CD4-positive, alpha-beta T cell treated with Interleukin-12 subunit alpha and Interleukin-12 subunit beta, for 1 hour (primary cell): ENCODE measurements at places on chromosomes 1 and 21.

DNA sequence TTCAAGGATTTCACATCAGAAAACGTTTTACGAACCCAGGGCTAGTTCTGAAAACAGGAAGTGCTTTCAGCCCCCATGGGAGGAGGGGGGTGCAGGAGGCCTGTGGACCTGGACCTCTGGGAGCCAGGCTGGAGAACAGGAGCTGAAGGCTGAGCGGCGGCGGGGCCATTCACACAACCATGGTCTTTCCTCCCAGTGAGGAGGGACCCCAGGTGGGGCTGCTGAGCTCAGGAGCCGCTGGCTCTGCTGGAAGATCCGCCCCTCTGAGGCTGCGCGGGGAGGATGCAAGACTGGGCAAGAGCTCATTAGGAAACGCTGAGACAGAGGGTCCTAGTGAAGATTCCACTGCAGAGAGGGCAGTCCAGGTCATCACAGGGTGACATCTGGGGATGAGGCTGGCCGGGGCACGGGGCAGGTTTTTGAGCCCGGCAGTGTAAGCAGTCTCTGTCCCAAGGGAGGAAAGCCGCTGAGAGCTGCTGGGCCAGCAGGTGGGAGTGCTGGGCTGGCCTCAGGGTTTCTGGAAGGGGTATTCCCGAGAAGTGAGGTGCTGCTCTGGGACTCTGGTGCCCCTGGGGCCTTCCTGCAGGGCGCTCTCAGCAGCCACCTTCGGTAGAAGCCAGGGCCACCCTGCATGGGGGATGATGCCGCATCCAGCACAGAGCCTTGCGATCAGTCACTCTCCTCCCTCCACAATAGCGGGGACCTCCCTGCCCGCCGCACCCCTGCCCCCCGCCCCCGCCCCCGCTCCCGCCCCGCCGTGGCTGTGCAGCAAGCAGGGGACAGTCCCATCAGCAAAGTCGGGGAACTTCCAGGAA, 7.5 kb downstream of the MX2 start:
- peak; percentile 50 for DNase-seq

DNA sequence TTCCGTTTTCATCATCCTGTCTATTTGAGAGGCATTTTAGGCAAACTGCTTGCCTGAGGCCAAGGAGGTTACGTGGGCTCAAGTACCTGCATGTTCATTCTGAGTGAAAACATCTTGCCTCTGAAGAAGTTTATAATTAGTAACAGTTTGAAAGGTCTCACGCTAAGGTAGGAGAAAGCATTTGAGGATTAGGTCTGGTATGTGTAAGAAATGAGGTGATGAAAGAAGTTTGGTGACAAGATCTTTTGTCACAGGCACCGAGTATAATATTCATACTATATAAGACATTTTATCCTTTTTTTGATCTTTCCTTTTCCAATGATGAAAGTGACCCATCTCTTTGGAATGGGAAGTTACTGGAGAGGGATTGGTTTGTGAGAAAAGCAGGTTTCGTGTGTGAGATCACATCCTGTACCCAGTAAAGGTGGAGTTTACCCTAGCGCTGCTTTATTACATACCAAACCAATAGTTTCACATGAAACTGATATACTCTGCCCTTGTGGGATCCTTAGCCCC, 98.7 kb upstream of the PDC start:
- no peak for DNase-seq

GRCh38 chr1:24181619-24182018, 5.5 kb downstream of the IFNLR1 start:
- DNase-seq: no peak

GRCh38 chr1:98322966-98323365, 338.6 kb upstream of the SNX7 start:
- no peak for DNase-seq

- no peak for DNase-seq
These were observed 82.5 kb upstream of the MAP1LC3C start for GRCh38 chr1:242081446-242081845.

DNA sequence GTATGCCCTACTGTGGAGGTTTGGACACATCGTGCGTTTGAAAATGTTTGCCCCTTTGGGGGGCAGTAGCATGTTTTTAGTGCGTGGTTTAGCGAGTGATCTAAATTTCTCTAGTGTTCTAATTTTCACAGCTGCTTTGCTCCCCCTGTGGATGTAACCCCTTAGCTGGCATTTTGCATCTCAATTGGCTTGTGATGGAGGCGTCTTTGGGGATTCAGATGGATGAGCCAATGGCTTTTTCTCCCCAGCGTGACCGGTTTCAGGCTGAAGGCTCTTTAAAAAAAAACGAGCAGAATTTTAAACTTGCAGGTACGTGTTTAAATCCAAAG, 836 bp downstream of the CDC7 start:
- no peak for DNase-seq

DNA sequence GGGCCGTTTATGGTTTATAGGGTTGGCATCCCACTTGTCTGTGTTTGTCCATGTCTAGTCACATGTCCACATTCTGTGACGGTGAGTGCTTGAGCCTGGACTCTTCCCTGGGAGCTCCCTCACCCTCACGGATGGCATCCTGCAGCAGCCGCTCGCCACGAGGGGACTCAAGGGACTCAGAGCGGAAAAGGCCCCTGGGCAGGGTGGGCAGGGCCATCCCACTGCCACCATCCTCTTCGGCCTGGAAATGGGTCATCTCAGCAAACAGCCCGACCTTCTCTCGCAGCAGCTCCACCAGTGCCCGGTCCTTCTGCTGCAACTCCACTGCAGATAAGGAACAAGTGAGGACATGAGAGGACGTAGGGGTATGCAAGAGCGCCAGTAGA, 11.1 kb downstream of the RXFP4 start:
- no peak for DNase-seq

GRCh38 chr21:17050646-17051045, 462.2 kb upstream of the CXADR start:
- no peak for DNase-seq

GRCh38 chr1:88327391-88328267, 356.4 kb upstream of the PKN2 start:
- DNase-seq: no peak

GRCh38 chr21:46624050-46624449, 11.4 kb upstream of the PRMT2 start:
- no peak for DNase-seq
